Body of pancreas (tissue), 4 donors: ENCODE measurements at places on chromosomes 11 and 22.

- no peak for DNase-seq
Observed at GRCh38 chr22:42714768-42715390, 5.8 kb downstream of the A4GALT start.

- DNase-seq = no peak
Observed at GRCh38 chr11:134792044-134792443, 380.0 kb upstream of the B3GAT1 start.

GRCh38 chr22:45942787-45943493 is 34.0 kb downstream of the WNT7B start:
- no peak for DNase-seq

DNA sequence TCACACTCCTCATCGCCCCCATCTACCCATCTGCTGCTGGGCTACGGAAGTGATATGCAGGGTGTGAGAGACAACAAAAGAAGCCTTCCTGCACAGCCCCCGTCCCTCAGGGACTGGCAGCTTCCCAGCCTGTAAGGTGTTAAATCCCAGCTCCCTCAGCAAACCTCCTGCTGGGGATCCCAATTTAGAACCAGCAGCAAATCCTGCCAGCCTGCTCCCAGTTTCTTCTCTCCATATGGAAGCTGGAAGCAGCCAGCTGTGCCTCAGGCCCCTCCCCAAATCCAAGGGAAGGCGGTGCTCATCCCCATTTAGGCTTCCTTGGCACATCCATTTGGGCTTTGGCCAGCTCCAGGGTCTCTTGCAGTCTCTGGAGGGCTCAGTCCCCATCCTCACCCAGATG is 47.5 kb downstream of the PAMR1 start:
- no peak for DNase-seq
